Activated CD8-positive, alpha-beta memory T cell treated with anti-CD3 and anti-CD28 coated beads for 1 hour (primary cell): ENCODE measurements at places on chromosomes 7 and 10.
A peak's percentile ranks its signal among the peaks of the same experiment; 100 is the strongest.

DNA sequence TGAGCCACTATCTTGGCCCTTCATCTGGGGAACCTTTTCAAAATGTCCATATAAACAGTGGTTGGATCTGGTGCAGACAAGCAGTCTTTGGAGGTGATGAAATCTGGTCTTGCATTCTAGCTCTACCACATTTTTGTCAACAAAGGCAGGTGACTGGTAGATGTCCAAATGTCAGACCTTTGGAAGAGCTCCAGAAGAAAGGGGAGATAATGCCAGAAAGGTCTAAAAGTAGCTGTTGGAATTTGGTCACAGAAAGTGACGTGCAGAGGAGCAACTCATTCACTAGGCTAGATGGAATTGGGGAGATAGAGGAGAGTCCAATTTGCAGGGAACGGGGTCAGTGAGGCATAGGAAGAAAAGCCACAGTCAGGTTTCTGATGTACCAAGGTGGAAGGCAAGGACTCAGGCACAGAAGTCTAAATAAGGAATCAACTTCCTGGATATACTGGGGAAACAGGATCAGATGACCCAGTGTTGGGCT lies 36.4 kb upstream of the WAC start:
- DNase-seq = no peak

- DNase-seq = no peak
Measured at GRCh38 chr7:80213814-80214213, 79.2 kb downstream of the GNAI1 start.

GRCh38 chr10:78464856-78465267 lies 431.2 kb downstream of the RPS24 start:
- no peak for DNase-seq

- no peak for DNase-seq
Measured at GRCh38 chr10:83983578-83984255, 155.6 kb upstream of the GHITM start.

DNA sequence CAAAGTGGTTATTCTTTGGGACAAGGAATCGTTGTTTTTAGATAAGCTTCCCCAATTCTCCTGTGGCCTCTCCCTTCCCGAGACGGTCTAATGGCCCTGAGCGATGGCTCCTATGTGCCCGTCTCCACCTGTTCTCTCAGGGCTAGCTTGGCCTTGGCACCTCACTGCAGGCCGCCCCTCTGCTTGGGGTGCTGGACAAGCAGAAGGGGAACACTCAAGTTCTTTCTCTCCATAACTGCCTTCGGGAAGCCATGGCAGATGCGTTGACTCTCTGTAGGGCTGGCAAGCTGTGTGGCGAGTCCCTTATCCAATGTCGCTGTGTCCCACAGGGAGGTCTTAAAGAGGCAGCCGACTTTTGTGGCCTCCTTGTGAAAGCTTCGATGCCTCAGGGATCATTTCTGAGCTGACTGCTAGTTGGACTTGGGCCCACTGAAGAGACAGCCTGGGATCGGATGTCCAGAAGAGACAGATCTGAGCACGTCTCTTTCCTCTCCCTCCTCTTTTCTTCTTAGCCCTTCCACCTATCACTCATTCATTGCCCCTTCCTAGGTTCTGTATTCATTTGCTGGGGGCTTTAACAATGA lies 70.8 kb downstream of the GRK5 start:
- DNase-seq = no peak

DNA sequence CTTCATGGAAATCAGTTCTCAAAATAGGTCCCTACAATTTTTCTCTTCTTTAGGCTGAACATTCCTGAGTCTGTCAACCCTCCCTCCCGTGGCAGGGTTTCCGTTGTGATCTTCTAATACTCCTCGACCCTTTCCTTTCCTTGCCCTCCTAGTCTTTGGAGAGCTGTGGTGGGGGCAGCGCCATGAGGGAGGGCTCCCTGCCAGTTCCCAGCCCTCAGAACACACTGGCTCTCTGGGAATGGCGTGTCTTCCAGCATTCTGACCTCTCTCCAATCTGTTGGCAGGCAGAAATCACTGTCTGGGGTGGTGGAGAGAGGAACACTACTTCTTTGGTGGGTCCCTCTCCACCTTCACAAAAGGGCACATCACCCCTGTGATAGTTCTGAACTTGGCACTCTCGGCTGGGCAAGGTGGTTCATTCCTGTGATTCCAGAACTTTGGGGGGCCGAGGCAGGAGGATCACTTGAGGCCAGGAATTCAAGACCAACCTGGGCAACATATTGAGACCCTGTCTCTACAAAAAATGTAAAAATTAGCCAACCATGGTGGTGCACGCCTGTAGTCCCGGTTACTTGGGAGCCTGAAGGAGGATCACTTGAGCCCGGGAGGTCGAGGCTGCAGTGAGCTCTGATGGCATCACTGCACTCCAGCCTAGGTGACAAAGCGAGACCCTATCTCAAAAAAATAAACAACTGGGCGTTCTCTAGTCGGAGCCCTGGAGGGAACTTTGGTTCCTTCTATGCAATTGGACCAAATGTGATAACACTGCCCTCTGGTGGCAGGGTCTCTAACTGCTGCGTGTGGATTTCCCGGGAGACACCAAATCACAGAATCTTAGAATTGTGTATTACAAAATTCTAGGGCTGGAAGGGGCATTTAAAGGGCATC lies 13.1 kb upstream of the ARPC1A start:
- peak; percentile 27 for DNase-seq

DNA sequence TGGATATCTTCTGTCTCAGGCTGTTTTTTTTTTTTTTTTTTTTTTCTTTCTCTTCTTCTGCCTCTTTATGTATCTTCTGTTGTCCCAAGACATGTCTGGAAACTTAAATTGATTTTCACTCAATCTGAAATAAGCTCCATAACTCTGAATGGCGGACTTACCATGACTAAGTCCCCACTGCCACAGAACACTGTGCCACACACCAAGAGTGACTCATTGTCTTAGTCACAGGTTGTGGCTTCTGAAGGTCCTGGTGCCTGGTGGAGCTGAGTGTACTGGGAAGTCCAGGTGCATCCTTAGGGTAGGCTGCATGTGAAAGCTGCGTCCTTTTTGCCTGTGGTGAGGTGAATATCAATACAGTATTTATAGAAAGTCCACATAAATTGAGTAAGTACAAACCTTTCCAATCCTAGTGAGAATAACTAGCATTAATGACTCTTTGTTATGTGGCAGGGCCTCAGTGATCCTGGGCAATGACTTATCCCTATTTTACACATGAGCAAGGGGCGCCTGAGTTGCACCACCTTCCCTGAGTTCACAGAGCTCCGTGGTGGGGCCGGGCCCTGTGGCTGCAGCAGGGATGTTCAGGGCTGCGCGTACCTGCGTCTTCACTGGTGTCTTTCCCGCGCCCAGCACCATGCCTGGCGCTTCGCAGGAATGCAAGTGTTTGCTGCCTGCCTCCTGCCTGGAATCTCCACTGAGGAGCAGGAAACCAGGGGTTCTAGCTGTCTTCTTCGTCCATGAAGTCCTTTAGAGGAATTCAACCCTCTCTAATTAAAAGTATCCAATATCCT lies 4.3 kb downstream of the PFKP start:
- DNase-seq = no peak
